ENCODE measurements at places on chromosomes 3 and 15.

- DNase-seq = no peak
Measured at GRCh38 chr3:126939338-126939718, 43.6 kb upstream of the PLXNA1 start.

DNA sequence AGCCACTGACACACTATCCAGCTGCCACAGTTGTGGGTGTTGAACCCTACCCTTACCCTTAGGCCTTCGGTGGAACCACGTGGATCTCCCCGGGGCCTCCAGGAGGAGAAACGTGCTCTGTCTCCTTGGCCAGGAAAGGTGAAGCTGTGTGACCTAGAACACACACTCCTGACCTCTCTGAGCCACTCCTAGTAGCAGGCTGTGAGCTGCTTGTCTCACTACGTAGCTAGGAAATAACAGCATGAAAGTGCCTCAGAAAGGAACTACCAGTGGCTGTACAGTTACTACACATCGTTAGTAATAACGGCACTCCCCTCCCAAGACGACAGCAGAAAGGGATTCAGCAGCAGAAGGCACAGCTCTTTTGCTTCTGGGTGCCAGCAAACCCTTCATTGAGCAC is 36.2 kb upstream of the SLC6A6 start:
- no peak for DNase-seq

DNA sequence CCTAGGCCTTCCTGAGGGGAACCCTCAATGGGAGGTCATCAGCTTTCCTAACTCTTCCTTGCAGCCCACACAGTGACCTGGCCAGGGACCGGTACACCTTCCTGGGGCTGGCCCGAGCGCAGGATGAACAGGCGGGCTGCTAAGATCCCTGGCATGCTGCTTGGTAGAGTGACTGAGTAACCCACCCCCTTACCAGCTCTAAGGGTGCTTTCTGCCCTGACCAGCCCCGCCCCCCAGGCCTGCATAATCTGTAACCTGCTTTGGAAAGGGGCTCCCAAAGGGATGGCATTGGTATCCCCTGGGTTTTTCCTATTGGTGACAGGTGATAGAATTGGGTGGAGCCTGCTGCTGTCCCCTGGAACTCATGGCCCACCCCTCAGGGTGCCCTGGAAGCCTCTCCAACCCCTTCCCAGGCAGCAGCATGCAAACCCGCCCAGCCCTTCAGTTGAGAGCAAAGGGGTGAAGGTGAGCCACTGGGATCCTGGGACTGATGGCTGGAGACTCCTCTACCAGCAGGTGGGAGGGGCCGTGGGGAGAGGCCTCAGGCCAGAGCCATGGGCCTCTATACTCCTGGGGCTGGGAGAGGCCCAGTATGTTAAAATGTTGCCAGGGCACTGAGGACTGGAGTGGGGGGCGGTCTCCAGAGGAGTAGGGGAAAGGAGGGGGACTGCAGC is 11.1 kb upstream of the KIF7 start:
- no peak for DNase-seq

- peak; percentile 40 for DNase-seq
Measured at GRCh38 chr3:120567370-120568201, 28.6 kb upstream of the NDUFB4 start.

DNA sequence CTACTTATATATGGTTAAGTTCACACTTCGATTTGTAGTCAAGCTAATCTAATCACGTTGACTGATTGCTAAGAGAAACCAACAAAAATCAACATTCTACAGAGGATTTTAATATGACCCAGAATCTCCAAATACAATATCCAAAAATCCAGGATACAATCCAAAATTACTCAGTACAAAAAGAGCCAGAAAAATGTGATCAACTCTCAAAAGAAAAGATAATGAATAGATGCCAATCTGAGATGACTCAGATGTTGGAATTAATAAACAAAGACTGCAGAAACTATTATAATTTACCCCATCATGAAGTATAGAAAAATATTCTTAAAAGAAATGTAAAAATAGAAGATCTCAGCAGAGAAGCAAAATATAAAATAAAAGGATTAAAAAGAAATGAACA is 22.3 kb downstream of the HACL1 start:
- no peak for DNase-seq

- no peak for DNase-seq
Measured at GRCh38 chr3:186514296-186515002, 29.7 kb downstream of the CRYGS start.

- no peak for DNase-seq
Measured at GRCh38 chr3:172511783-172512762, 11.2 kb downstream of the TNFSF10 start.

GRCh38 chr3:114518206-114518808 is 224.5 kb downstream of the TIGIT start:
- DNase-seq = no peak

DNA sequence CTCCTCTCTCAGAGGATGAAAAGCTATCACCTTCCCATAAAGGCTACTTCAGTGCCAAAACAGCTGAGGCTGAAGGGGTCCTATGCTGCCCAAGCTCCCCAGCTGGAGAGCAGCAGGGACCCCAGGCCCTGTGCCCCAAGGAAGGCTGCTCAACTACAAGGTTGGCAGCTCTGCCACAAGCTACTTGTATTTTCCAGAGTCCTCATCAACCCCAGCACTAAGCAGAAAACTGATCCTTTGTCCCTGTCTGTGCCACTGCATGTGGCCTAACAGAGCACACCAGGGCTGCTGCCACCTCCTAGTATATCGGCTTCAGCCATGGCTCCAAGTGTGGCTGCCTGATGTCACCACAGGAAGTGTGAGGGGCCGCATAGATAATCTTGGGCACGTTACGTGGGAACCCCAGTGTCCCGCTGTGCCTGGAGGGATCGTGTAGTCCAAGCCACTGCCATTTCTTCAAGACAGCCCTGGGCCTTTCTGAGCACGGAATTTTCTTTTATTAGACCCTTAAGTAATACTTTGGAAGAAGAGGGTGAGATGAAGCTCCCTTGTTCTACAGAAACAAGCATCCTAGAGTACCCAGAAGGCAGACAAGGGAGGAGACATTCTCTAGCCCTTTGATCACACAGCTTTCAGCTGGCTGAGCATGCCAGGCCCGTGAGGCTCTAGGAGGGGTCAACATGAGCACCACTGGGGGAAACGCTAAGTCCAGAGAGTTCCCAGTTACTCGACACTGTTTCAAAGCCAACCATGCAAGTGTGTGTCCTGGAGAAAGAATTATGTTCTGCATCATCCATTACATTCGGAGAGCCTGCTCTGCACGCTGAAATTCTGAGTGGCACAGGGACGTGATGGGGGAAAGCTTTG is 60.7 kb downstream of the CAPN7 start:
- DNase-seq = no peak

DNA sequence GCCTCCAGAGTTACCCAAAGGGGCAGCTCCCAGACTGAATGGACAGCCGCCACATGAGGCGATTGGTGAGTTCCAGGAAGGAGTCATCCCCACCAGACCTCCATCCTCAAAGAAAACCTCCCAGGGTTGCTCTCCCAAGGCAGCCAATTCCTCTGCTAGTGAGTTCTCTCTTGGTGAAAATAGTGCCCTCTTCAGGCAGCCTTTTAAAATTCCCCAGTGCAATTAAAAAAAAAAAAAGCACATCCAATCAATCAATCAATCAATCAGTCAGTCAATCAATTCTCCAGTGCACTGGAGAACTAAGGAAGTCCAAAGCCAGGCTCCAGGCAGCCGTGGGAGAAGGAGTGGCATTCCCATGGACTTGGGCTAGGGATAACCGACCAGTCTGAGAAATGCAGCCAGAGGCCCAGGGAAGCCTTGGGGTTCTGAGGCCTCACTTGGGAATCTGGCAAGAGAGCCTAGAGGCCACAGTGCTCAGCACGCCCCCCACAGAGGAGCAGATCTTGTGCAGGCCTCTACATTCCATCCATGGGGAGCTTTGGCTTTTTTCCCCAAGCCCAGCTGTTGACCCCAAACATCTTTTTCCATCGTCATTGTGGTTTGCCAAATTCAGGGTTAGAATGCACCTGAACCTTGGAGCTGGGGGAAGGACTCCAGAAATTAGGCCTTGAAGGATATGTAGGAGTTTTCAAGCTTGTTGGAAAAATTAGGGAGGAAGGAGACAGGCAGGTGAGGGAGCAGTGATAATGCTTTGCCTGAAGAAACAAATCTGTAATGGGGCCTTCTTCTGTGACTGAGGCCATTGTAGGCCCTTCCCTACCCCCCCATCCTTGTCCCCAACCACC is 4.8 kb downstream of the PAQR5 start:
- no peak for DNase-seq

GRCh38 chr3:127953091-127954035 is 38.3 kb downstream of the KBTBD12 start:
- no peak for DNase-seq

GRCh38 chr15:98582900-98583554 is 65.3 kb upstream of the IGF1R start:
- no peak for DNase-seq

GRCh38 chr3:180478695-180479094 is 123.3 kb upstream of the TTC14 start:
- DNase-seq = no peak

DNA sequence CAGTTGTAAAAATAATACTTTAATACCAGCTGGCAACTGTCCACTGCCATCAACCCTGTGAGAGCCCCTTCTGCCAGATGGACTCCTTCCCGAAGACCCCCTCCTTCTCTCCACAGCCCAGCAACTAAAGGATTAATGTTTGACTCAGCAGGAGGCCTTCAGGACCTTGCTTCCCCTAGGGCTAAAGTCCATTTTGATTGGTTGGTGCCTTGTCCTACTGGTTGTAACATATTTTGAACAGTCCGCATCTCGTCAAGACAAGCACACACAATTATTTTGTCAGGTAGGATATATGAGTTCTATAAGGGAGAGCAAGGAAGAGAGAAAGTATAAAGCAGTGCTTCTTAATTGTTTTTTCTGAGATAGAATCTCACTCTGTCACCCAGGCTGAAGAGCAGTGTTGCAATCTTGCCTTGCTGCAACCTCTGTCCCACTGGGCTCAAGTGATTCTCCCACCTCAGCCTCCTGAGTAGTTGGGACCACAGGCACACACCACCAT is 18.6 kb downstream of the ACOX2 start:
- DNase-seq = no peak

GRCh38 chr15:53757906-53758305 is 1.6 kb downstream of the WDR72 start:
- no peak for DNase-seq
